ENCODE measurements at places on chromosomes 7 and 10.

DNA sequence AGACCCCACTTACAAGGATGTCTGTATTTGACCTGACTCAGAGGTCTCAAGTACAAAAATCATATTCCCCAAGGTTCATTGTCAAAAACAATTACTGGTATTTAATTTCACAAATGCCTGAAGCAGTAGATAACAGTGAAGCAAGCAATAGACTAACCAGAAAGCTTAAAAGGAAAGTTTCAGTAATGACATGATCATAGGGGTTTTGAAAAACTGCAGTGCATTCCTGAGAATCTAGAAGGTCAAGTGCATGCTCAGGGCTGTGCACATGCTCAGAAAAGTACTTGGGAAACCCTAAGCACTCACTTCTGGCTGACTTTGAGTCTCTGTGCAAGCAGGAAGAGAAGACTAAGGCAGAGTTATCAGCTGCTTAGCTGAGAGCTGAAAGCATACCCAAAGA, 27.1 kb downstream of the RASGEF1A start:
- DNase-seq: no peak

- no peak for DNase-seq
These were observed 188.9 kb downstream of the ADAM12 start for GRCh38 chr10:126199221-126199998.

DNA sequence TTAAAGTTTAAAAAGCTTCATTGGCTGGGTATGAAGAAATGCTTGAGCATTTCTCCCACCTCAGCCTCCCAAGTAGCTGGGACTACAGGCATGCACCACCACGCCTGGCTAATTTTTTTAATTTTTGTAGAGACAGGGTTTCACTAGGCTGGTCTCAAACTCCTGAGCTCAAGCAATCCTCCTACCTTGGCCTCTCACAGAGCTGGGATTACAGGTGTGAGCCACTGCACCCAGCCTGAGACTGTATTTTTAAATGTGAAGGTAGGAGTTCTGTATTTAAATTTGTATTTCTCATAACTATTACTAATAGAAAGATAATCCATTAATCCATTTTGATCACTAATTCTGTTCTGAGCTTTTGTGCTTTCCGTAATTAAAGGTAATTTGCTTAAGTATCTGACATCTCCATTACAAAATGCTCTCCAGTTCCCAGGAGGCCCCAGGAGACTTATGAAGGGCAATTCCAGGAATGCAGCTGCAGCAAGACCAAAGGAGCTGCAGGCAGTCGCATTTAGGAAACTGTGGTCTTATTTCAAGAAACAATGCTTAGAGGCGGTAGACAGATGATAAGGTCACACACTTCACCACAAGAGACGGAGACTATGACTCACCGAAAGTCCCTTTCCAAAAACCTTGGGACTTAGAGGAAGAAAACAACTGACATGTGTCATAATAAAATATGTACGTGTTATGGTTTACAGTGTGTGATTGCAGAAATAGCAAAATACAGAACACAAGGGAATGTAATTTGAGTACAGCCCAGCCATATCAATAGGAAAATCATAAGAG, 23.3 kb downstream of the YAE1 start:
- DNase-seq: peak; percentile 92

GRCh38 chr10:78518224-78518623, 484.6 kb downstream of the RPS24 start:
- no peak for DNase-seq

GRCh38 chr7:12350971-12351370, 52.7 kb downstream of the VWDE start:
- no peak for DNase-seq

GRCh38 chr7:34080513-34080912, 175.2 kb downstream of the BMPER start:
- no peak for DNase-seq

DNA sequence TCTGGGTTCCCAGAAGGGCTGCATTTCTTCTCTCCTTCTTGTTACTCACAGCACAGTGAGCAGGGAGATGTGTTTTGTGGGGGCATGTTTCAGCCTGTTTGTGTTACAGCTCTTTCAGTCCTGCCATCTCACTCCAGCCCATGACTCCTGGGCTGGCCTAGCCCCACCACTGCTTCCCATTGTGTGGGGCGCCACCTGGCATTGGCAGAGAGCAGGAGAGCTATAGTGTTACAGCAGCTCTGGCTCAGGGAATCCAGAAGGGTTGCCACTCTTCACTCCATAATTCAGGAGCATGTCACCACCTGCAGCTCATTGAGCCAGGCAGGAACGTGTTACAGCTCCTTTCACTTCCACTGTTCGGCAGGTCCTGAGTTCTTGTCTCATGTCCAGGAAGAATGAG, 30.0 kb downstream of the CLDN12 start:
- no peak for DNase-seq

GRCh38 chr7:113175525-113176104, 57.3 kb upstream of the SMIM30 start:
- DNase-seq: no peak

DNA sequence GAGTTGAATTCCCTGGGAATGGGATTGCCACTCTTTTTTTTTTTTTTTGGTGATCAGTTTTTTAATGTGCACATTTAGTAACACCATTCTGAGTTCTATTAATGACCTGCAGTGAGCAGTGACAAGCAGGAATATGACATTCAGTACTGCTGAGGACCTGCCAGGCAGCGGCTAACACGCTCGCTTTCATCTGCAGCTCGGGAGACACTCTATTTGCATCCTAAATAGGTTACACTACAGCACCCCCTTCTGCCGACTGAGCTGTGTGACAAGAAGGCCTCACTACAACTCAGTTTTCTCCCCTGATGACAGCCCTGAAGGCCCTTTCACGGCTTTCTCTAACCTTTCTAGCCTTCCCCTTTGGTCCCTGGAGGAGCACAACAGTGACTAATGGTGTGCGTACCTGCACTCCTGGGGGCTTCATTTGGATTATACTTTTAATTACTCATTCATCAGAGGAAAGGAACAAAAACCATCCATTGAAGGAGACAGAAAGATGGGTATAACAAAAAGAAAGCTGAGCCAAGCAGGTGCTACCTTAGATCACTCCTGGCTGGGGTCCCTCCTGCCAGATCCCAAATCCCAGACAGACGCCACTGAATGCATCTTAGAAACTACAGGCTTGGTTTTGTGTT, 872.4 kb downstream of the LRMDA start:
- DNase-seq: peak; percentile 42

- no peak for DNase-seq
These were observed 57.8 kb downstream of the COL26A1 start for GRCh38 chr7:101420436-101420835.

- DNase-seq: no peak
These were observed 105.3 kb downstream of the CXCL12 start for GRCh38 chr10:44279426-44280126.

- DNase-seq: no peak
These were observed 253.8 kb downstream of the DPP6 start for GRCh38 chr7:154306036-154306435.

GRCh38 chr10:128059266-128059981, 66.8 kb downstream of the MKI67 start:
- no peak for DNase-seq

- no peak for DNase-seq
These were observed 21.2 kb downstream of the PRSS37 start for GRCh38 chr7:141820067-141820466.

- no peak for DNase-seq
These were observed 48.5 kb downstream of the MALRD1 start for GRCh38 chr10:19097151-19097550.

DNA sequence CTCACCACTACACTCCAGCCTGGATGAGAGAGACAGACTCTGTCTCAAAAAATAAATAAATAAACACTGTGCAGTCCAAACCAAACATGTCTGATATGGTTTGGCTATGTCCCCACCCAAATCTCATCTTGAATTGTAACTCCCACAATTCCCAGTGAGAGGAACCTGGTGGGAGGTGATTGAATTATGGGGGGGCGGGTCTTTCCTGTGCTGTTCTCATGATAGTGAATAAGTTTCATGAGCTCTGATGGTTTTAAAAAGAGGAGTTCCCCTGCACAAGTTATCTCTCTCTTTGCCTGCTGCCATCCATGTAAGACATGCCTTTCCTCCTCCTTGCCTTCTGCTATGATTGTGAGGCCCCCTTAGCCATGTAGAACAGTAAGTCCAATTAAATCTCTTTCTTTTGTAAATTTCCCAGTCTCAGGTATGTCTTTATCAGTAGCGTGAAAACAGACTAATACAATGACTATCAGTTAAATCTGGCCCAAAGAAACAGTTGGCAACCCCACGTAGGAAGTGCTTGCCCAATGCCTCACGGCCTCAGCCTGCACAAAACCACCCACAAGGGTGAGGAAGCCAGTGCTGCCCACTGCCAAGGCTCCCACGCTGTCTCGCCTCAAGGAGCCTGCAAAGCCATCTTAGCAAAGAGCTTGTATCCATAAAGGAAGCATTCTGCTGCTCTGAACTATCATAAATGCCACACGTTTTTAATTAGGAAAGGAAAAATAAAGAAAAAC, 64.7 kb downstream of the PIK3AP1 start:
- no peak for DNase-seq

GRCh38 chr7:140330595-140330994, 67.7 kb downstream of the SLC37A3 start:
- no peak for DNase-seq

DNA sequence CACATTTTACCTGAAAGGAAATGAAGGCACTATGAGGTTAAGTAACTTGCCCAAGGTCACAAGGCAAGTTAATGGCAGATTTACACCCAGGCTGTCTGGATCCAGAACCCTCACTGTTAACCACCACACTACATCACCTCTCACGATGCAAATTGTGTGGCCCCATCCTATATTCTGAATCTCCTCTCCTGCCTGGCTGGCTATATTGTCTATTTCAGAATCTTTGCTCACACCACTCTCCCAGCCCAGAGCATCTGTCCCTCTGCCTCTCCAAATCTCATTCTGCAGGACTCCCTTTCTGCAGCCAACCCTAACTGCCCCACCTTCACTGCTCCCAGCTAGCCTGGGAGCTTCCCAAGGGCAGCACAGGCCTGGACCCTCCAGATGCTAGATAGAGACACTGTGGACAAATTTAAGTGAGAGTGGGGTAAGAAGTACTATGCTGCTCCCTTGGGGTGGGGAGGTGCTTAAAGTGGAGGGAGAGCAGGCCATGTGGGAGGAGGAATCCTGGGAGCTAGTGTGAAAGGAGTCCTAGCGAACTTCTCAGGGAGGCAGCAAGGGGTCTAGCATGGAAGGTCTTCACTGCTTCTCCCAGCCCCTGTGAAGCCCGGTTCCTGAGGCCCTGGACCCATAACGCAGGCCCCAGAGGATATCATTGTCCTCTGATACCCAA, 786 bp downstream of the CUEDC2 start:
- peak; percentile 17 for DNase-seq

- DNase-seq: peak; percentile 69
These were observed 357.1 kb upstream of the AOAH start for GRCh38 chr7:37081436-37081835.

DNA sequence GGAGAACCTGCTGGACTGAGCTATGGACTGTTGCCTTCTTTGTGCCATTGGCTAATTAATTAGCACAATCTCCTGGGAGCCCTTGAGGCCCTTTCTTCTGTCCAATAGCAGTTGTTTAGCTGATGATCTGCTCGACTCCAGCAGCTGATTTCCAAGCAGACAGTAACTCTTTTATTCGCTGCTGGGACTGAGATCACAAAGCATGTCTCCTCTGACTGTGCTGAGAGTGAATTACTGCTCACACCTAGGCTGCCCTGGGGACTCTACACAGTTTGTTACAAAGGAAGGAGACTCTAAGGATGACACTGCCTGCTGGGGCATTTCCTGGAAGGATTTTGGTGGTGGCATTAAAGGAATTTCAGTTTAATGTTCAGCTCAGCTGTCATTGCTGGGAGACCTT, 31.4 kb downstream of the CASP7 start:
- DNase-seq: no peak

- DNase-seq: no peak
These were observed 397.6 kb downstream of the MAGI2 start for GRCh38 chr7:79055722-79056415.

DNA sequence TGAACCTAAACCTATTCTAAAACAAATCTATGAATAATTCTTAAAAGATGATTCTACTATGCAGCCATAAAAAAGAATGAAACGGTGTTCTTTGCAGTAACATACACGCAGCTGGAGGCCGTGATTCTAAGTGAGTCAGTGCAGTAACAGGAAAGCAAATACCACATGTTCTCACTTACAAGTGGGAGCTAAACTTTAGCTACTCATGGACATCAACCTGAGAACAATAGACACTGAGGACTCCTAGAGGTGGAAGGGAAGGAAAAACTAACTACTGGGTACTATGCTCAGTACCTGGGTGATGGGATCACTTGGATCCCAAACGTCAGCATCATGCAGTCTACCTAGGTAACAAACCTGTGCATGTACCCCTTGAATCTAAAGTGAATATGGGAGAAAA, 575.0 kb upstream of the MGMT start:
- no peak for DNase-seq

DNA sequence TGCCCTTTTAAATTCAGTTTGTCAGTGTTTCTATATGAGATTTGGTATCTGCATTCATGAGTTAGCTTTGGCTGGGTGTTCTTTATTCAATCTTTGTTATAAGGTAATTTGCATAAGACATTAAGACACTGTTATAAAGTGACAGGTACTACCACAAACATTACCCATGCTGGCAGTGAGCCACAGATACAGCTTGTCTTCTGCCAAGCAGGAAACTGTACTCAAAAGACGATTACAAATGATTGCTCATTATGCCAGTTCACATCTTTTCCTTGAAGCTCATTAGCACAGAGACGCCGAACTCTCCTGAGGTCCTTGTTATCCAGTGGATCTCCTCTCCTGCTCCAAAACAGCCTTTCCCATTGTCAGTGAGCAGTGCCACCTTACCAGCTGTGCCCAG, 30.4 kb downstream of the AMPH start:
- no peak for DNase-seq

DNA sequence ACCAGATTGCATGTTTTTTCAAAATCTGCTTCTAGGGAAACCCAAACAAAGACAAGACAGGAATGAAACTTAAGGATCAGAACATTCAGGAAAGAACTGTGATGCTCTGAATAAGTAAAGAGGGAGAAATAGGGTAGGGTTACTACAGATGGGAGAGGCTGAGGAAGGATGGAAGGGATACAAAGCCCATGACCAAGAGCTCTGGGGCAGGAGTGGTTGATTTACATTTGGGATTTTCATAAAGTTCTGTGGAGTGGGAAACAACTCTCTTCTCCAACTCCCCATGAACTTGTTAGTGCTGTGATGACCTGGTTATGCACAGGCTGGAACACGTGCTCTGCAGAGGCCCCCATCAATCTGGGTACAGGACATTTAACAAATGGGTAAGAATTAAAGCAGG, 216.0 kb upstream of the KLF14 start:
- DNase-seq: no peak

DNA sequence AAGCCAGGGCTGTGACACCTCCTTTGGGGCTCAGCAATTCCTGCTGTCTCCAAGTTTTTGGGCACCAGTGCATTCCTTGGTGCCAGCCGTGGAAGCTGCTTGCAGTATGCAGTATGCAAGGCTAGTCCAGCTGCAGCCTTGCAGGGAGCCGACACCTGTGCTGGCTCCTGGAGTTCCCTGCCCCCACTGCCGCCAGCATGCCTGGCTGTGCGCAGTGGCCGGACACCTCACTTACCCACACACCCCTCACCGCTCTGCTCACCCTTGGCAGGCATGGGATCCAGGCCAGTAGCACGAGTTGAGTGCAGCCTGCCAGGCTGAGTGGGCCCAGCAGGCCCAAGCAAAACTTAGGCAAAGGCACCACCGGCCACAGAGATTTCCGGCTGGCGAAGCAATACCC, 77.4 kb downstream of the SAMD9 start:
- DNase-seq: no peak

- peak; percentile 28 for DNase-seq
These were observed 10.6 kb upstream of the LYZL2 start for GRCh38 chr10:30639946-30640786.

GRCh38 chr7:71221549-71221948, 89.6 kb downstream of the GALNT17 start:
- no peak for DNase-seq
